ENCODE measurements at places on chromosomes 4 and X.
A peak's percentile ranks its signal among the peaks of the same experiment; 100 is the strongest.

GRCh38 chr4:185033072-185033471, 14.8 kb downstream of the HELT start:
- DNase-seq = no peak

DNA sequence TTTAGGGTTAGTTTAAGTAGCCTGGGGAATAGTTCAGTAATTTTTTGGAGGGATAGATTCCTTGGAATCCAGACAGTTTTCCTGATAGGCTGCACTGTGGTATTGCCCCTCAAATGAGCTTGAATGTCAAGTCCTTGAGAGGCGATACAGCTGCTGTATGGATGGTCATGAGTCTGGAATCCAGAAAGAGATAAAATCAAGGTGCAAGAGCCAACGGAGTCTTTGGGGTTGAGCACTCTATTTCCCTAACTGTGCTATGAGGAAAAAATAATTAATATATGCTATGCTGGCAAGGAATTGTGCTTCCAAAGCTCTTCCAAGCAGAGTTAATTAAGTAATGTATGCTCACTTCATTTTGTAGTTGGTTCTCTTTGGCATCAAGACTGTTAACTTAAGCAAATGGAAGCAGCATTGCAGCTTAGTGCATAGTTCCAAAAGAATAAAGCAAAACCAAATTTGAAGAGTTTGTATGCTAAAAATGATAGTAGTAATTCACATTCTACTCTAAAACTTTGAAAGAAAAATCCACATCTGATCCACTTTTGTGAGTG, 48.8 kb downstream of the LIMCH1 start:
- no peak for DNase-seq

GRCh38 chrX:13179100-13179499, 134.7 kb upstream of the FAM9C start:
- DNase-seq = no peak

- no peak for DNase-seq
Measured at GRCh38 chrX:24761306-24761705, 67.6 kb downstream of the POLA1 start.

- DNase-seq = no peak
Measured at GRCh38 chrX:5337160-5337559, 891.5 kb downstream of the NLGN4X start.

GRCh38 chrX:150936556-150936955, 38.1 kb upstream of the CD99L2 start:
- DNase-seq = no peak

DNA sequence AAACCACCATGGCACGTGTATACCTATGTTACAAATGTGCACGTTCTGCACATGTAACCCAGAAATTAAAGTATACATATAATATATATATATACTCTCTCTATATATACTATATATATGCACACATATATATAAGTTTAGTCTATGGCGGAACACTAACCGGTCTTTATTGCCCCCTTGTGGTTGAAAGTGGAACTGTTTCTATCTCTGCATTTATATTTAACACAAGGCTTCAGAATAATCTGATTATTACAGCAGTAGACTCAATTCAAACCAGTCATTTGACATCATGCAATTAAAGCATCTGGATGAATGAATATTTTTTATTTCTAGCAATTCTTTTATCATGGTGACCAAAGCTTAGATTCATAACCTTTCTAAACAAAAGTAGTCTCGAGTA, 14.6 kb downstream of the RAB9B start:
- DNase-seq = peak; percentile 62

DNA sequence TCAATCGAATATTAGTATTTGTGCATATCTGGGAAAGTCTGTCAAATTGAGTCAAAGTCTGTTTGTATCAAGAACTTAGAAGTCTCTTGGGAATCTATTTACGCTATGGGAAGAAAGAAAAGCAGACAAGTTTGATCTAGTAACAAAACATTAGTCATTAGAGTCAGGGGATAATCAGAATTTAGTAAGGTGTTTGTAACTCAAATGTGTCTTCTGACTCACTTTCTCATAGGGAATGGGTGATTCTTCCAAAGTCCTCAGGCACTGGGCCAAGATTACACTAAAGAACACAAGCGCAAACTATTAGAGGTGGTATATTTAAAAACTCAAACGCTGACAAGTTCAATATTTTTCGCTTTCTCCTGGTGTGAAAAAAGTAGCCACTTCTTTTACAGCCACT, 926.5 kb downstream of the PDHA2 start:
- no peak for DNase-seq

DNA sequence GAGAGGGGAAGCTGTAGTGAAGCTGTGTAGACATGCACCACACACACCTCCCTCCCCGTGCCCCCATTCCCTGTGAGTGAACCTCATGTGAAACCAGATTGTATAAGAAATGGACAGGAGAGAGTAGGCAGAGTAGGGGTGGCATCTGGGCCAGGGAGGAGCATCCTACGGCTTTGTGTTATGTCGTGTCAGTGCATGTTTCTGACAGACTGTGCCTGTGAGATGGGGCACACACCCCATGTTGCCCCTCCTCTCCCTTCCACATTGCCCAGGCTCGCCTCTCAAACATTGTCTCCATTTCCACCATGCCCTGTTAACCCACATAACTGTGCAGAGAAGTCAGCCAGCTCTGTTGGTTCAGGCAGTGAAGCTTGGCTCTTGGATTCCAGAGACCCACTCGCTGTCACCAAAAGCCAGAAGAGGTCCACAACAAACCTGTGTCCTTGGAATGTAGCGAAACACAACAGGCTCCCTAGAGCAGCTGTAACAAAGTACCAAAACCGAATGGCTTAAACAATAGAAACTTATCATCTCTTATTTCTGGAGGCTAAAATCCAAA, 56.1 kb downstream of the SLC9A6 start:
- DNase-seq = no peak

GRCh38 chrX:150940844-150941495, 42.2 kb upstream of the HMGB3 start:
- no peak for DNase-seq

All from CD4-positive, alpha-beta T cell treated with Interleukin-1 beta for 1 hour (primary cell).